ENCODE measurements at places on chromosomes 3 and 15.

GRCh38 chr3:181330821-181331563, 341.5 kb upstream of the DNAJC19 start:
- no peak for DNase-seq

DNA sequence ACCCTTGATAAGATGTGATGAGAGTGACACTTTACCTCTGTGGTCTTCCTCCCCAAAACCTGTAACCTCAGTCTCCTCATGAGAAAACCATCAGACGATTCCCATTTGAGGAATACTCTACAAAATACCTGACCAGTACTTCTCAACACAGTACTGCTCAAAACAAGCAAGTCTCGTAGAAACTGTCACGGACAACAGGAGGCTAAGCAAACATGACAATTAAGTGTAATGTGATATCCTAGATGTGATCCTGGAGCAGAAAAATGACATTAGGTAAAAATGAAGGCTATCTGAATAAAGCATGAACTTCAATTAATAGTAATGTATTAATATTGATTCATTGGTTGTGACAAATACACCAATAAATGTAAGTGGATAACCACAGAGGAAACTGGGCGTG, 113.6 kb downstream of the CACNA2D3 start:
- DNase-seq, result no peak

- DNase-seq, result peak; percentile 70
These were observed 16.4 kb upstream of the ZNF609 start for GRCh38 chr15:64443747-64444621.

DNA sequence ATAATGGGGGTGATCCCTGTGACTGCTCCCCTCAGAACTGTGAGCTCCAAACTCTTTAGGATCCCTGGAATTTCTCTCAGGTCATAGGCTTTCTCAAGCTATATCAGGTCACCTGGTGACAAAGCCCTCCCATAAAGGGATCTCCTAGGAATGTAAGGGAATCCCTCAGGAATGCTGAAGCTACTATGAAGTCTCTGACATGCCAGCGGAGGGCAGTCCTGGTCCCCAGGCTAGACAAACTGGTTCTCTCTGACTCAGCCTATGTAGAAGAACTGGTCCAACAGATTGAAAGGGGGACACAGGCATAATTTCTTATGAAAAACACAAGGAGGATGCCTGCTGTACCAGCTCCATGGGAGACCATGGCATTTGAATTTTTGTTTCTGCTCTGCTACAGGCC, 6.7 kb downstream of the LPCAT4 start:
- peak; percentile 8 for DNase-seq

DNA sequence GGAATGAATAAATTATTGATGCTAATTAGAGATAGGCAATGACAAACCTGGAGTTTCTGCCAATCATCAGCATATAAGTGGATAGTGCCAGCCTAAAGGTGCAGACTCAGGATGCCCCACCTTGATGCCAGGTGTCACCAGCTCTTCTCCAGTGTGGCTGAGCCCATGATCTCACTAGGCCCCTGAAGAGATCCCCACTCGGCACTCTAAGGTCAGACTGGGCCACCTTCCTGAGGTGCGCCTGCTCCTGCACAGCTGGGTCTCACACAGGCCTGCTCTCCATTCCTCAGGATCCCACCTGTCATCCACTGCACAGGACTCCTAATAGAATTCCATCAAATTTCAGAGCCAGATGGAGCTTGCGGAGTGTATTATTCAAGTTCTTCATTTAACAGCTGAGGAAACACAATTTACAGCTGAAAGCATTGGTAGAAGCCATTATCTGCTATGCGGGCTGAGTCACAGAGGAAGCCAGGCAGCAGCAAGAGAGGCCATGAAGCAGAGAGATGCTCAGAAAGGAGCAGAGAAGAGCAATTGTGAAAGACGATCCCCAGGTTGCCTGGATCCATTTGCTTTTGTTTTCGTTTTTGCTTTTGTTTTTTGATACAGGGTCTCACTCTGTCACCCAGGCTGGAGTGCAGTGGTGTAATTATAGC, 25.1 kb upstream of the FSTL1 start:
- DNase-seq, result no peak

GRCh38 chr15:72685925-72686794, at the start of the genes BBS4 and HIGD2B:
BBS4 (plus strand) TSS chr15:72686207; CDS start chr15:72686228, 21 bp downstream.
HIGD2B (minus strand) TSS chr15:72686182; CDS start chr15:72676374, 9,808 bp downstream.
- peak; percentile 87 for DNase-seq

- DNase-seq, result no peak
These were observed 558.7 kb upstream of the KCNMB2 start for GRCh38 chr3:177977381-177978158.
